HT-29 (cell line): ENCODE measurements at places on chromosomes 4 and X. TPM values are rescaled to one million over a fixed set of nuclear protein-coding genes. Genes with fewer than 3 reads are reported as not detected.

Gene SPANXN4
- total RNA-seq = not detected in 2 replicates

Gene CCDC120
- 10.6 and 12.6 TPM in 2 replicates for total RNA-seq

Gene TMEM129
- 94.2 and 111 TPM in 2 replicates for total RNA-seq

Gene ADGRG4
- not detected in 2 replicates for total RNA-seq

Gene SPANXD
- total RNA-seq = not detected in 2 replicates

Gene HTR2C
- total RNA-seq = not detected in 2 replicates

Gene GRIA3
- total RNA-seq = not detected in 2 replicates
